GM12878 (cell line): ENCODE measurements at places on chromosomes 3 and 15.

DNA sequence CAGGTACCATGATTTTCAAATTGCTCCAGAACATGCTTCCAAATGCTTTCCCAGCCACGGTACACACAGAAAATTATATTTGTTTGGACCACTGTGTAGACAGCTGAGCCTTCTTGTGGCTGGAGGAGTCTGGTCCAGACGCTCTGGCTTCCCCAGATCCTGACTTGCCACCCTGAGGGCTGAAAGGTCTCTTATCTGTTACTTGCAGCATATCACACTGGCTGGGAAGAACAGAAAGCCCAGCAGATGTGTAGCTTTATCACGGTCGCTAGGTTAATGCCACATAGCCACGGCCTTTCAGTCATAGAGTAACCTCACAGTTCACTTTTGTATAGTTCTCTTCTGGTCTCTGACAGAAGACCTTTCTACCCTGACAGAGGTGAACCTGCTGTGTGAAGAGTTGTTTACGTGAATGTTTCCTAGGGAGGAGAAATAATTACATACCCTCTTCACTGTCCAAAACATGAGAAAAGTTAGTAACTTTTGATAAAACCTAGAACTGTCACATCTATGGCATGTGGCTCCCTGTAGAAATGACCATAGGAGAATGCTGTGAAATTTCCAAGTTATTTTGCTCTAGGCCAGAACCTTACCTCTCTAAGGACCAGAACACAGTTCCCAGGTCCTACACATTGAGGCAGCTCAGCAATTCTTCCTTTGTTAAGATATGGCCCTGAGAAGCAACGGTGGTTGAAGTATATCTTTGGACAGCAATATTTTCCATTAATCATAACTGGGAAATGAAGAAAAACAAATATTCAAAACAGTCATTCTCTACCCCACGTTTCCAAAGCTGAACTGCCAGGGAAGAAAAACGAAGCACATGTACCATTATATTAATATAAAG, 15.8 kb upstream of the STIMATE start:
- no peak for DNase-seq

GRCh38 chr3:165070682-165071081, 7.6 kb downstream of the SI start:
- no peak for DNase-seq

DNA sequence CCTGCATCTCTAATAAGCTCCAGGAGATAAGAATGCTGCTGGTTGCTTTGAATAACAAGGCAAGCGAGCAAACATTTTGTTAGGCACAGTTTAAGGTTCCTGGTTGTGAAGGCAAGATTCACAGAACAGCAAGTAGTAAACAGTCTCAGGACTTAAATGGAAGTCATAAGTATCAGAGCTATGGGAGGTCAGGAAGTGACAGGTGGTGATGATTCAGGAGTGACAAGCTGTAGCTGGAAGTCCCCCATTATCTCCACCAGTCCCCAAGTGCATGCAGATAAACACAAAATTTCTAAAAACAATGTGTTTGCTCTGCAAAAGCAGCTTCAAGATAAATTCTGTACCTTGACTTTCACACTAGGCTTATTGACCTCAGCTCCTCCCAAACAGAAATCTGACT, 3.3 kb downstream of the FETUB start:
- DNase-seq, result no peak

- no peak for DNase-seq
Observed at GRCh38 chr15:48861813-48862431, 16.0 kb upstream of the EID1 start.
